COR-L47 (cell line): ENCODE measurements at places on chromosomes 3 and 15.

DNA sequence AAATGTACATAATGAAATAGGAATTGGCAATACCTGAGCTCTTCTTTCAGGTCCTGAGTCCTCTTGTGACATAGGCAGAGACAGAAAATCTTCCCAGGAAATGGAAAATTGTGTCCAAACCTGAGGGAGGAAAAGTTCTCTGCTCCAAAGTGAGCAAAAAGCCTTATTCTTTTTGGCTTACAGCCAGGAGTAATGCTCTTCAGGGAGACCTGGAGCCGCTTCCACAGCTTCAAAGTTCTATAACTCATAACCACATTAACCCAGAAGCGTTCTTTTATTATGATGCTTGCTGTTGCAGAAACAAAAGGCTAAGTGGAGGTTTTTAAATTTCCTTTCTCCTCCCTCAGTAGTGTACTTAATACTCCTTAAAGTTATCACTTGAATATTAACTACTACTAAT lies 633 bp downstream of the IGSF10 start:
- no peak for DNase-seq

DNA sequence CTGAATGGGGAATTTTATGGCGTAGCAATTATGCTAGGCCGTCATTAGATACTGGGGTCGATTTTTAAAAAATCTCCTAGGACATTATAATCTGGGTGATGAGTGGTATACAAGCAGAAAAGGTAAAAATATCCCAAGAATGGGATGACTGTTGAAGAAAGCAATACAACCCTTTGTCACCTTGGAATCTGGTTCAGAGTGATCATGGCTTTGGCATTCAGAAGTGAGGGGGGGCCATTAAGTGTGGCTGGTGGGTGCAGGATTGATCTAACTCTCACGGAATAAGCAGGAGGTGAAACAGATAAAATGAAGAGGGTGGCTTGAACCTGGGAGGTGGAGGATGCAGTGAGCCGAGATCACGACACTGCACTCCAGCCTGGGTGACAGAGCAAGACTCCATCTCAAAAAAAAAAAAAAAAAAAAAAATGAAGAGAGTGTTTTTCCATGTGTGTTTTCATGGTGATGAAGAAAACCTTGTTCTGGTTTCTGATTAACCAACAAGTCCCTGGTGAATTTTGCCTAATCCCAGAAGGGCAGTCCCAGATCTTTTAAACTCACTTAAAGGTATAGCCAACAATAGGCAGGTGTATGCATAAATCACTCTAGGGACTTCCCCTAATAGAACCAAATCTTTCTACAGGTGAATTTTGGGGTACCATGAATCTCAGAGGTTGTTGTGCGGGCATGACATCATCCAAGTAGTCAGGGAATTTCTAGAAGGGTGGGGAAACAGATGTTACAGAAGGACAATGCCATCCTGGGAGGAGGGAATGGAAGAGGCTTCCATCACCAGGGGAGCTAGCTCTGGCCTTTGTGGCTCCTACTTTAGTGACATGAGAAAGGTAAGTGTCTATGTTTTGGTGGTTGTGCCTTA lies 3.1 kb upstream of the RAD54L2 start:
- DNase-seq, result no peak

- DNase-seq, result peak; percentile 9
Observed at GRCh38 chr3:187678726-187679268, 8.6 kb upstream of the SST start.

GRCh38 chr3:156037356-156037755 lies 83.0 kb upstream of the KCNAB1 start:
- DNase-seq, result peak; percentile 99

DNA sequence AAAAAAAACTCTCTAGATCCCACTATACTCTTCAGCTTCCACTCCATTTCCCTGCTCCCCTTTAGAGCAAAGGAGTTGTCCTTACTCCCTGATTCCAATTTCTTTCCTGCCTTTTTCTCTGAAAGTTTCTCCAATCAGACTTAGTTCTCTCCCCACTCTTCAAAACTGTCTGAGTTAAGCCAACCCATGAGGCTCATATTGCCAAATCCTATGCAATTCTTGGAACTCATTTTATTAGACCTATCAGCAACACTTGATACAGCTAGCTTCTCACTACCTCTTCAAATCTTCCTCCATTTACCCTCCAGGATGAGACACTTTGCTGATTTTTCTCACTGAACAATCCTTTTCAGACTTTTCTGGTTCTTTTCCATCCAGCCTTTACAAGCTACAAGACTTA lies 233.1 kb downstream of the THRB start:
- DNase-seq, result no peak

DNA sequence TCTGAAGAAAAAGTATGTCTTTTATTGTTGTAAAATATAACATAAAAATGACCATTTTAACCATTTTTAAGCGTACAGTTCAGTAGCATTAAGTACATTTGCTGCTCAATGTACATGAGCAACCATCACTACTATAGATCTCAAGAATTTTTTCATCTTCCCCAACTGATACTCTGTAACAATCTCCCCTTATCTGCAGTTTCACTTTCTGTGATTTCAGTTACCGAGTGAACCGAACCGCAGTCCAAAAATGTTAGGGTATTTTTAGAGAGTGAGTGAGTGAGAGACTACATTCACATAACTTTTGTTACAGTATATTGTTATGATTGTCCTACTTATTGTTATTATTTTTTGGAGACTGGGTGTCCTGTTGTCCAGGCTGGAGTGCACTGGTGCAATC lies 9.0 kb upstream of the SLC25A26 start:
- no peak for DNase-seq

DNA sequence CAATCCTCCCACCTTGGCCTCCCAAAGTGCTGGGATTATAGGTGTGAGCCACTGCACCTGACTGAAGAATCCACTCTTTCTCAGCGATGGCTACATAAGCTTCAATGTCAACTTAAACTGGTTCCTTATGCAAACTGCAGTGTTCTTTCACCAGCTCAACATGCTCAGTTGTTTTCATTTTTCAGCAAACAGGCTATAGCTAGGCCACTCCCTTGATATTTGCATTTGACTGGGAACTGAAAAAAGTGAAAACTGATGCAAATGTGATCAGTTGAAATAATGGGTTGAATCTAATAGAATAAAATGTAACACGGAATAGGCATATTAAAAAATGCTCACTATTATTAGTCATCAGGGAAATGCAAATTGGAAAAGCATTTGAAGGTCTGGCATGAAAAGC lies 74.2 kb upstream of the GCNT3 start:
- DNase-seq, result no peak

- DNase-seq, result no peak
Observed at GRCh38 chr3:148962513-148962912, 28.8 kb upstream of the GYG1 start.

DNA sequence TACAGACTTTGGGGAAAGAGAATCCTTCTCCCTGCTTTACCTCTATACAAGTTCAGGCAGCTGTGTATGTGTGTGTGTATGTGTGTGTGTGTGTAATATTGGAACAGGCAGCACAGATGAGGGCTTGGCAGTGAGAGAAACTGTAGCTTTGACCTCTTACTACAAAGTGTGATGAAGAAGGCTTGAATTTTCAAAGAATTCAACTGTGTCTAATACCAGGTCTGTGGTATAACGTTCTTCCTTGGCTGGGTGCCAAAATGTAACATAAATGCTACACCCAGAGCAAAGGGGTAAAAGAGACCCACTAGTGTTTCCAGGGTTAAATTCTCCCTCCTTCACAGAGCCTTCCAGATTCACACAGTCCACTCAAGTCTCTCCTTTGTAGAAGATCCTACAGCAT lies 51.1 kb downstream of the CHST2 start:
- no peak for DNase-seq

- DNase-seq, result no peak
Observed at GRCh38 chr3:40224796-40225515, 84.6 kb upstream of the EIF1B start.

- no peak for DNase-seq
Observed at GRCh38 chr15:49674370-49674769, 53.5 kb downstream of the DTWD1 start.

DNA sequence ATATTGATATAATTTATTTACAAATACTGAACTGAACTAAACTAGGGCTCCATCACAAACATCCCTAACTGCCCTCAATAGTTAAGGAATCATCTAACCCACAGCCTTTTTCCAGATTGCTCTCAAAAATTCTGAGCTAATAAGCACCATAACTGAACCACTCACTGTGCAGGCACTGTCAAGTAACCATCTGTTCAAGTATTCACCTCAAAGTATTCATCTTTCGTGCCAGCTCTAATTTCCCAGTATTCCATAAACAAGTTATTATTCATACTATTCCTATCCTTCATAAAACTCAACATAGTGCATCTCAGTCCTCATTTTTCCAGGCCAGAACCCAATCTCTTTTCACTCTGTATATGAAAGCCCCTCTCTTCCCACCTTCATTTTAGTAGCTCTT lies 41.1 kb downstream of the THBS1 start:
- DNase-seq, result no peak

DNA sequence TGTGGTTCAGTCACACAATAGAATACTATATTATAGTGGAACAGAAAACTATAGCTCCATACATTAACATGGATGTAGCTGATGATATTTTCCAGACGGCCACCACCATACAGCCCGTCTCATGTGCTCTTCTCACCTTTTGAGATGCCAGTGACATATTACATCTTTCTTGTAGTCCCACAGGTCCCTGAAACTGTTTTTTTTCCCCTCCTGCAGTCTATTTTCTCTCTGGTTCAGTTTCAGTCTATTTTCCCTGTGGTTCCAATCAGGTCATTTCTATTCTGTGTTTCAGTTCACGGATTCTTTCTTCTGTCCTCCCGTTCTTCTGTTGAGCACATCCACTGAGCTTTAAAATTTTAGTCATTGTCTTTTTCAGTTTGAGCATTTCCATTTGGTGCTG lies 72.2 kb downstream of the PPCDC start:
- DNase-seq, result no peak

DNA sequence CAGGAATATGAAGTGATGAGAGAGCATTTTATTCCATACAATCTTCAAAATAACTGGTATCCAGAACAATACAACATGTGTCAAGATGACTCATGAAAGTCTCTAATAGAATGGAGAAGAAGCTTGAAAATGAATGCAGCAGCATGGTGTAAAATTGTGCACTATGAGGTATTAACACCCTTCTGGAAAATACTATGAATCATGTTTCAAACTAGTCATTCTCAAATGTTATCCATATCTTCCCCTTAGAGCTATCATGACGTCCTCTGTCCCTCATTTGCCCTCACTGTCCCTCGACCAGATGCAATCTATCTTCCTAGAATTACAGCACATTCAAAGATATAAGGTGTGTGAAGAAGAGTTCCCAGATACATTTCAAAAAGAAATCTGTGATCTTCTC lies 198.2 kb downstream of the NECTIN3 start:
- DNase-seq, result no peak

DNA sequence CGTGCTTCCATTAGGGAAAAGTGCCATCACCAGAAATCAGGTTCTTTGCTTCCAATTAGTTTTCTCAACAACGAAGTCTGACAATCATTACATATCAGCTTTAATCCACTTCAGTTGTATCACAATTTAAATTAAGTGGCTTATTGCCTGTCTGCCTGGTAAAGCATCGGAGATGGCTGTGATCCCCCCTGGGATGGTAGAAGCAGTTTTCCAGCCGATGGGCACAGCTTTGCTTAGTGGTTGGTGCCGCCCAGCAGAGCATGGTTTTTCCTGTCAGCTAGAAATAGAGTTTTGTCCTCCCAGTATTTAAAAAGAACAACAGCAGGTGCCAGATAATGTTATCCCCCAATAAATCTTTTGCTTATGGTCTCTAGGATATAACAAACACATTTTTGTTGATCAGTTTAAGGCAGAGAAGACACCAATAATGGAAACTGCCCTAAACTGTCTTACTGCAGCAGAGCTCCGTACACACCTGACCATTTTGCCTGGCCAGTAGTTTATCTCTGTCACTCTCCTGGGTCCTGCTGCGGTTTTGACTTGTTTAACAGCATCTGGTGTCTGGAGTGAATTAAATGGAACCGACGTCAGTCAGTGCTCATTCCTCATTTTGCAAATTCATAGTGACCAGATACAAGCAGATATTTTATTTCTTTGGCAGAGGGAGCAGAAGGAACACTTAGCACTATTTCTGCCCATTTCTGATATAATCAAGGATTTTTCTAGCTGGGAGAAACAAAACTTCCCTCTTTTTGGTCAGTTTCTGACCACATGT lies 79.1 kb downstream of the SLC49A4 start:
- no peak for DNase-seq

DNA sequence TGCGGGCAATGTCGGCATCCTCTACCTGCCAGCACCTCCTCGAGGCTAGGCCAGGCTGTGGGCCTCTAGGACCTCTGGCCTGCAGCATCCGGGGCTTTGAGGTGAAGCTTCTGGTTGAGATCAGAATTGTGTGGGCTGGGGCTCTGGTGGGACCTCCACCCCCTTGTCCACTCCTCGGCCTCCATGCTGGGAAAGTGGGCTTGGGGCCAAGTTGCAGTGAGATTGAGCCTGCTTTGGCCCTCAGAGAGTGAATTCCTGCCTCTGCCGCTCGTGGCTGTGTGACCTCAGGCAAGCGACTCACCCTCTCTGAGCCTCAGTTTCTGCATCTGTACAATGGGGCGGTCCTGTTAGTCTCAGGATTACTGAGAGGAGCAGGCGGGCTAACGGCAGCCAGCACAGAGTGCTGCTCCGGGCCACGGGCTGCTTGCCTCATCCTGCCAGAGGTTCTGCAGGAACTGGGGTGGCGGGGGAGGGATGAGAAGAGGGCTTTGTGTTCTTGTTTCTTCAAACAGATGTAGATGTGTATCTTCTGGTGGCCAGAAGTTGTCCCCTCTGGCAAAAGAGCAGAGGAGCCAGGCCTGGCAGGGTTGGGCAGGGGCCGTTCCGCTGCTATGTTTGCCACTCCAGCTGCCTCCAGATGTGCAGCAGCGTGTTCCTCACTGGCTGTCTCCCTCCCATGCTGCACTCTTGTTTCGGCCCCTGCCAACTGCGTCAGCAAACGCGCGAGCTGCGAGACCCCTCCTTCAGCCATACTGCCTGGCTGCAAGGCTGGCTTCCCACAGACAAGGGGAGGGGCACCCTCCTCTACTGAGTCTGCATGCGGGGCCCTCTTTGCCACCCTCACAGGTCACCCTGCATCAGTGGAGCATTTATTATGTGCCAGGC lies 33.7 kb downstream of the FBLN2 start:
- DNase-seq, result no peak

- no peak for DNase-seq
Observed at GRCh38 chr15:44676676-44677075, 13.2 kb upstream of the SPG11 start.

GRCh38 chr3:195208183-195208582 lies 62.8 kb downstream of the XXYLT1 start:
- no peak for DNase-seq

DNA sequence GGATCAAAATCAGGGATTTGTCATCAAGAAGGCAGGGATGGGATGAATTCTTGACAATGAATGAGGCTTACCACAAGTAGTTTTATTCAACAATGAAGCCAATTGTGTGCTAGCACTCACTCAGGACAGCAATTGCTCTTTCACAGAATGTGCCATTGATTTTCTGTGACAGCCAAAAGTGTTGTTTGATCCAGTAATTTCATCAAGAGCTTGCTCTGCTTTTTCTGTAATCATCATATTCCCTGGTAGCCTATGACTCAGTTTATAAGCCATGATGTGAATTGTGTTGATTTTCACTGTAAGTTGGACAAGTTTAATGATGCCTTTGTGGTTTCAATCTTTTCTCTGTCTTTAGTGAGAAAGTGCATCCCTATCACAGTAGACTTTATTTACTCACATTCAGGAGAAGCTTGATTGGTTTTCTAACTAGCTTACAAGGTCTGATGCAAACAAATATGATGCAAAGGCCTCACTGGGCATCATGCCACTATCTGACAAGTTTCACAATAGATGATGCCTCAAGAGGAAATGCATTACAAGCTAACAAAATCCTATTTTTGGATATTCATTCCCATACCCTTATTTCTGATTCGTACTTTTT lies 13.6 kb upstream of the CSRNP1 start:
- no peak for DNase-seq
